Activated T-helper 17 cell treated with anti-CD3 and anti-CD28 coated beads, Interleukin-2, amount 50 U/mL, for 72 hours (primary cell): ENCODE measurements at places on chromosomes 3 and 15.

GRCh38 chr15:65993762-65994161, 124.5 kb downstream of the RAB11A start:
- no peak for ATAC-seq

DNA sequence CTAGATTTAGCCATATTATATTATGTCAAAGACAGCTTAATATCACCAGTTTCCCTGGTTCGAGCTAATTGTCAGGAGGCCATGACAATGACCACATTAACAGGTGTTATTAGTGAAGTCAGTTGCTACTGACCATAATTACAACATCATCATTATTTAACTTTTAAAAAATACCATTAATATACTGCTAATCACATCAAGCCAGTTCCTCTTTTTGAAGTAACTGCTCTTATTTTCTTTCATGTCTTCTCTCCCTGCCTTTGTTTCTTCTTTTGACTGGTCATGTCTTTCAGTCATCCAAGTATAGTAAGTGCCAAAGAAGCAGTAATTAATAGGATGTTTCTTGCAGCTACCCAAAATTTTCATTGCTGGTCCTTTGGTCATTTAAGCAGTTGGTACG, 61.6 kb downstream of the CMSS1 start:
- ATAC-seq: no peak

GRCh38 chr3:172129850-172130716, 90.7 kb downstream of the FNDC3B start:
- peak; percentile 90 for ATAC-seq

DNA sequence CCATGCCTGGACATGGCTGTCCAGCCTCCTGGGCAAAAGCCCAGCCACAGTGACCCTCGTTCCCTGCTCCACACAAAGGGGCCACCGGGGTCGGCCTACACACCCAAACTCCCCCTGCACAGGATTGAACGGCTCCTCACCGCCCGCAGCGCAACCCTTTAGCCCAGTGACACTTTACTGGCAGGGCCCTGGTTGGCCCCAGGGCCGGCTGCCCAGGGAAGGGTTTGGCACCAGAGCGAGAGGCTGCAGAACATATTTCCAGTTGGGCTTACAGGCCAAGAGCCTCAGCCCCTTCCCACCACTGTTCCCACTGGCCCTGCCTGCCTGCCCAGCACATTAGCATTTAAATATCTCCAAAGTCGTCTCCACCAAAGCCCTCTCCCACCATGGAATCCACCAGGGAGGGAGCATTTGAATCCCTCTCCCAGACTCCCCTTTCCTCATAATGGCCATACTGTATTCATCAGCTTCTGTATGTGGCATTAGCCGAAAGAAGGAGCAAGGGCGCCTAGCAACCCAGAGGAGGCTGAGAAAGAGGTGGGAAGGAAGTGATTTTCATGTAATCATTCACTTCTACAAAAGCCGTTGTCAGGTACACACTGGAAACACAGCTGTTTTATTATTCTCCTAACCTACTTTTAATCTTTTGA, 85.4 kb downstream of the SLC6A11 start:
- no peak for ATAC-seq

GRCh38 chr3:190249414-190249813, 72.8 kb downstream of the CLDN1 start:
- ATAC-seq: no peak

- ATAC-seq: no peak
These were observed 9.9 kb downstream of the ALDH1A3 start for GRCh38 chr15:100889385-100890050.

DNA sequence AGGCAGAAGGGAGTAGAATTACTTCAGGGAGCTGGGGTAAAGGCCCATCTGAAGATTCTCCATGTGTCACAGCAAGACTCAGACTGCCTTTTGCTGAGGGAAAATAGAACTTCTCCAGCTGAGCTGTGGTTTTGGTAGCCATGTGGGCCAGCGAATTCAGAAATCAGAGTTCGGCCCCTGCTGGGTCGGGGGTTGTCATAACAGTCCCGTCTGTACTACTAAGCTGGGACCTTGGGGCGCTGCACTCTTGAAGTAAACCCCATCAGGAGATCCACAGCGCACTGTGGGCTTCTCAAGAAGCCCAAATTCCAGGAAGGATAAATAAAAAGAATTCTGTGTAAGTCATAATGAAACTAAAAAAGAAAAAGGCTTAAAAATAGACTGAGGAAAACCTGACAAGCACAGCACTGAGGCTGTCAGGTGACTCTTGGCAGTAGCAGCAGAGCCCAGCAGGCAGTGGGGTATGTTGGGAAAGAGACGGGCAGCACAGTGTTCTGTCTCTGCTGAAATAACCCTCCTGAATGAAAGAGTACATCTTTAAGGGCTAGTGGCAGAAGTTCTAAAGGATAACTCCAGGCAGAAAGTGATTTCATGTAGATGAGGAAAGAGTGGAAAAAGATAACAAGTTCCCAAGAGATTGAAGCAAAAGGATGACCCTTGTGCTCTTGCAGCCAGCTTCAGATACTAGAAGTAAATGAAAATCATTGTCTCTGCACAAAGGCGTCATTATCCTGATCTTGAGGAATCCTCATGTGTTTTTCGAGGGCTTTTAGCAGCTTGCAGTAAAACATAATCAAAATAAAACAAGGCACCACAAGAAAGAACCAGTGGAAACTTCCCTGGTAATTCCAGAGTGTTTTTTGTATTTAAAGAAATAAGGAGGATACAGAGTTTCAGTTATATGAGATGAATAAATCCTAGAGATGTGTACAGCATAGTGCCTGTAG, 74.5 kb downstream of the RAB7A start:
- ATAC-seq: peak; percentile 59

- ATAC-seq: peak; percentile 37
These were observed 40.0 kb upstream of the TRH start for GRCh38 chr3:129934234-129935123.

GRCh38 chr3:141808586-141808985, 45.4 kb downstream of the GRK7 start:
- ATAC-seq: no peak

DNA sequence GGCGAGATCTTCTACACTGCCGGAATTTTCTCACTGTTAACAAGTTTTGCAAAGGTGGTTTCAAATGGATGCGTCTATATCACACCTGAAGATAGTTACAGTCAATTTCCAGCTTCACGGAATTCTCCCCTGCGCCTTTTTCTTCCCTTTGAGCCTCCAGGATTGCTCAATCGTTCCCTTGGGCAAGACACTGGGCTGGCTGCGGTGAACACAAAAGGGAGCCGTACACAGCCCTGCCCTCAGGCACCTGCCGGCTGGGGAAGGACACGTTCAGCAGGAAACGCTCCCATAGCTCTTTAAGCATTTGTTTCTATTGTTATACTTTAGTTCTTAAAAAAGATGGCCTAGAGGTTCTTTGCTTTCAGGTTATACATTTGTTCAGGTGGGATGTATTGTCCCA, 85.7 kb downstream of the C3orf70 start:
- no peak for ATAC-seq

DNA sequence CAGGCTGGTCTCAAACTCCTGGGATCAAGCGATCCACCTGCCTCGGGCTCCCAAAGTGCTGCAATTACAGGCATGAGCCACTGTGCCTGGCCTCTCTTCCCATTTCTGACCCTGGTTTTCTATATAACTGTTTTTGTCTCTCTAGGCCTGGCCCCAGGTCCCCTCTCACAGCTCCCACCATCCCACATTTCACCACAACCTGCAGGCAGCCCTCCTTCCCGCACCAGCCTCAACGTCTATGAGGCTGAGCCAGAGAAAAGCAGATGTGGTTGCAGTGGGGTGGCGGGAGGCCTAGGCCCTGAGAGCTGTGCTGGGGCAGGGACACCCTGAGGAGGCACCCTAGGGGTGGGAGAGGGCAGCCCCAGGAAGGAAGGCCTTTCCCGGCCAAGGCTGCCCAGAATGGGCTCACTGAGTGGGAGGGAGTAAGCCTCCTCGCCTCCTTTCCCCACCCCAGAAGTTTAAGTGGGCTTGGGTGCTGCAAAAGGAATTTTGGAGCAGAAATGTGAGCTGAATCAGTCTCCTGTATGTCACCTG, 99.7 kb downstream of the LSM3 start:
- no peak for ATAC-seq

GRCh38 chr3:42117175-42118008, 26.2 kb downstream of the TRAK1 start:
- ATAC-seq: no peak

DNA sequence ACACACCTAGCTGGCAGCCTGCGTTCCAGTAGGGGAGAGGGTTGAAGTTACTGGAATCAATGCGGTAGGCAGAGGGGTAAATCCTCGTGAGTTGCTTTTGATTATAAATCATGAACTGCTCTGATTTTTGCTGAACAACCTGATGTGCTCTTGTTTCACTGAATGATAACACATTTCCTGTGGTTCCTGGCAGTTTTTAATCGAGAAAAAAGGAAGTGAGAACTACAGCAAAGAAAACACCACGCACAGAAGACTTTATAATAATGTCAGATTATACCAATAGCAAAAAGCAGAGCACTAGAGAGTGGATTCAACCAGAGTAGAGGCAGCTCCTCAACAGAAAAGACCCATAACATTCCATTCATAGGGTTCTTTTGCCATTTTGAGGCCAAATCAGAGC, 200.8 kb upstream of the STRIT1 start:
- no peak for ATAC-seq

DNA sequence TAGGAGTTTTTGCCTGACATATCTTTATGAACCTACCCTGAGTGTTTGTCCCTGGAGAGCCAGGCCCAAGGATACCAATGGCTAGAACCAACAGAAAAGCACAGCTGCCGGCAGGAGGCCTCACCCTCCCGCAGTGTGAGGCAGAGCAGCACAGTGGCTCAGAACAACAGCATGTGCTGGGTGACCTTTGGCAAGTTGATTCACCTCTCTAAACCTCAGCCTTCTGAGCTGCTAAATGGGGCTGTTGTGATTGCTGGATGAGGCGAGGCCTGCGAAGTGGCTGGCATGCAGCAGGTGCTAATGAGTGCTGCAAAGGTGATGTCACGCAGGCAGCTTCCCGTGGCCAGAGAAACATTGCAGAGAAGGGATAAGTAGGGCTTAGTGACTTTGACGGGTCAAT, 23.3 kb downstream of the IDH2 start:
- peak; percentile 18 for ATAC-seq

DNA sequence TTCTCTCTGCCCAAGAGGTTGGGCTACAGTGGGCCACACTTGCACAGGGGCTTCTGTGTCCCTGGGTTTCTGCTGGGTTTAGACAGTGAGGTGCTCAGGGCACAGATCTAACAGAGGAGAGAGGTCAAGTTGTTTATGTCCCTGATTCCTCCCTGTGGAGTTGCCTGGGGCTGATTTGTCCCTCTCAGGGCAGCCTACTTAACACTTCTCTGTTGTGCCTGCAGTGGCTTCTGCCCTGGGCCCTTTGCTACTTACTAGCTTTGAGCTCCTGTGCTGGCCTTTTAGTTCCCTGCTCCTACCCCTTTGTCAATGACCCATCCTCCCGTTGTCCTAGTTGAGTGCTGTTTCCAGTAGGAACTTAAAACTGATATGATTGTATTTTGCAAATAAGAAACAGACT, 114.0 kb upstream of the RGMA start:
- no peak for ATAC-seq

- no peak for ATAC-seq
These were observed 311.4 kb downstream of the PDCD6IP start for GRCh38 chr3:34109846-34110245.

GRCh38 chr3:50210510-50211367, 5.7 kb downstream of the SLC38A3 start:
- ATAC-seq: no peak

- ATAC-seq: no peak
These were observed 20.8 kb downstream of the EHD4 start for GRCh38 chr15:41951571-41951970.

DNA sequence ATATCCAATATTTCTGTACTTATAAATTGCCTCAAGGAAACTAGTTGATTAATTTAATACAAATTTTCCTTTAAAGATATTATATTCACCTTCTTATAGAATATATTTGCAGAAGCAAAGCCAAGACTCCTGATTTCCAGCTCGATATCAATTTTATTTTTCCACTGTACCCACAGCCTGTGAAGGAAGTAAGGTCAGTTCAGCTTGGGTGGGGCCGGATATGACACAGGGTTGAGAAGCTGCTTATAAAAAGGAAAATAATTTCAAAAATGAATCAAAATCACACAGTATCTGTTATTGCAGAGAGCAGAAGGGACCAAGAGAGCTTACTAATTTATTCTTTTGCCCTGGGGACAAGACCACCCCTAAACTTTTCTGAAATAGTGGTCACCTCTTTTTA, 491.4 kb downstream of the TUSC7 start:
- no peak for ATAC-seq
